Stimulated activated CD8-positive, alpha-beta memory T cell treated with anti-CD3 and anti-CD28 coated beads, Interleukin-7, amount 100 ng/mL, for 1 hour (primary cell): ENCODE measurements at places on chromosomes 11 and 22.

- DNase-seq: no peak
These were observed 178.8 kb downstream of the IGLL1 start for GRCh38 chr22:23401111-23401909.

GRCh38 chr11:111194860-111195568 is 50.5 kb upstream of the POU2AF2 start:
- DNase-seq: no peak

GRCh38 chr22:18116634-18117033 is 6.0 kb downstream of the TUBA8 start:
- DNase-seq: no peak

DNA sequence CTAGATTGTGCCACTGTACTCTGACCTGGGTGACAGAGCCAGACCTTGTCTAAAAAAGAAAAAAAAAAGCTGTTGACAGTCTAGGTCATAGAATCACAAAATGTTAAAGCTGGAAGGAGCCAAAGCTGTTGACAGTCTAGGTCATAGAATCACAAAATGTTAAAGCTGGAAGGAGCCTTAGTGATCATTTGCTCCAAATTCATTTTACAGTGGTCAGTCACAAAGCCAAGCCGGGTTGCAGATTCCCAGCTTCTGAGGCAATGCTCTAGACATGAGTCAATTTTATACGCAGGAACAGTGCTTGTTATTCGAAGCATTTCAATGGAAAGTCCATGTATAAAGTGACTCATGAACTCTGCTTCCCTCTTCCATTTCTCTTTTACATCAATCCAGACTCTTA is 47.4 kb downstream of the SYT13 start:
- no peak for DNase-seq

GRCh38 chr11:1733009-1733715 is 17.2 kb downstream of the IFITM10 start:
- DNase-seq: no peak

DNA sequence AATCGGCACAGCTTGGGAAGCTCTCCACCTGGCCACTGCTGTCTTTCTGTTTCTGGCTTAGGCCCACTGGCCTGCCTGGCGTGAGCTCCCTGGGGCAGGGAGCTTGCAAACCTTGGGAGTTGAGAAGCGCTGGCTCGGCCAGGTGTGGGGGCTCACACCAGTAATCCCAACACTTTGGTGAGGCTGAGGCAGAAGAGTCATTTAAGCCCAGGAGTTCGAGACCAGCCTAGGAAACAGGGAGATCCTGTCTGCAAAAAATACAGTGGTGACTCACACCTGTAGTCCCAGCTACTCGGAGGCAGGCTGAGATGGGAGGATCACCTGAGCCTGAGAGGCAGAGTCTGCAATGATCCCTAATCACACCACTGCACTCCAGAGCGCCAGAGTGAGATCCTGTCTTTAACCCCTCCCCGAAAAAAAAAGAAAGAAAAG is 4.0 kb downstream of the AP5B1 start:
- DNase-seq: no peak

DNA sequence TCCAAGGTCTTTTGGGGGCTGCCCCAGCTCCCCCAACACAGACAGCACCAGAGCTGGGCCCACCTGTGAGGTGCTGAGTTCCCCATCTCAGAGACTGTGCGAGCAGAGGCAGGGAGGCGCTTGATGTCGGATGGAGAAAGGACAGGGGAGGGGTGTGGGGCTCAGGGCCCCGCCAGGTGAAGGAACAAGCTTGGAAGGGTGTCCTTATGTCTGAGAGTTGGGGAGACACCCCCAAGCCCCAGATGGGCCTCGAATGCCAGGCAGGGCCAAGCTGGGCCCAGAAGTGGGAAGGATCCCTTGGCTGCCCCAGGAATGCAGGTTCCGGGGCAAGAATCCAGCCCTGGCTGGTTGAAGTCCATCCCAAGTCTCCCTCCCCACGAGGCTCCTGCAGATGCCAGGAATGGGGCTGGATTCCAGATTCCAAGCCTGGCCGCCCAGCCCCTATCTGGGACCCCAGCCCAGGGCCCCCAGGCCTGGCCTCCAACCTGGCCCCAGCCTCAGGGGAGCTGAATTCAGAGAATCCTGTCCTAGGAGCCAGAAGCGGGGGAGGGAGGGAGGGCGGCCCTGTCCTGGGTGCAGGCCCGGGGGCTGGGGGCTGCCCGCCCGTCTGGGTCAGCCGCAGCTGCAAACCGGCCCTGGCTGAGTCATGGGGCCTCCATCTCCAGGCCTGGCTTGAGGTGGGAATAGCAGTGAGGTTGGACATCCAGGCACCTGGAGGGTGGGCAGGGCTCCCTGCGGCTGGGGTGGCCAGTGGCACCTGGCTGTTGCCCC is 50.9 kb downstream of the CDKN1C start:
- no peak for DNase-seq

DNA sequence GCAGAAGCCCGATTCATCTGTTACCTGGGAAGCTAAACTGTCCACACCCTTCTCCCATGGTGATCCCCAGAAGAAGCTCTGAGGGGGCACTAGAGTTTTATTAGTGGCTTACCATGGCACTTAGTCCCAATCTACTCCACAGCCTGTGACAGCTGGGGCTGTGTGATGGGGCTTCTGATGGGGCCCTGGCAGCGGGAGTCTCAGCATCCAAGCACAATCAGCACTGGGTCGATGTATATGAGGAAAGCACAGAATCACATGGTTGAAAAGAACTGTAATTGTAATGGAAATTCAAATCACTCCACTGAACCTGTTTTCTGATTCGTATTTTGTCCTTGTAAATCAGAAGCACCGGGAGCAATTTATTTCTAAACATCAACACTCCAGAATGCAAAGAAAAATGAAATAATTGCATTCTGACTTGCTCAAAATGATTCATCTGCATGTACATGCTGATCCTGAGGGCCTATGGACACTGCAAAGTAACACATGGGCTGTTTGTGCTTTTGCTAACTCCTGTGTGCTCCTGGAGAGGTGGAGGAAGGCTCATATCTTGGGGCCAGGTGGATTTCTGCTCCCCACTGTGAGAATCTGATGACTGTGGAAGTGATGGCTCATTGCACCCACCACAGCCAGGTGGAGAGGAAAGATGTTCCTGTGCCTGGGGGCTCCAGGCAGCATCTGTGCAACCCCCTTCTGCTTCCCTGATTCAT is 203.0 kb downstream of the KIRREL3 start:
- no peak for DNase-seq
